ENCODE measurements at places on chromosomes 2 and 18.

DNA sequence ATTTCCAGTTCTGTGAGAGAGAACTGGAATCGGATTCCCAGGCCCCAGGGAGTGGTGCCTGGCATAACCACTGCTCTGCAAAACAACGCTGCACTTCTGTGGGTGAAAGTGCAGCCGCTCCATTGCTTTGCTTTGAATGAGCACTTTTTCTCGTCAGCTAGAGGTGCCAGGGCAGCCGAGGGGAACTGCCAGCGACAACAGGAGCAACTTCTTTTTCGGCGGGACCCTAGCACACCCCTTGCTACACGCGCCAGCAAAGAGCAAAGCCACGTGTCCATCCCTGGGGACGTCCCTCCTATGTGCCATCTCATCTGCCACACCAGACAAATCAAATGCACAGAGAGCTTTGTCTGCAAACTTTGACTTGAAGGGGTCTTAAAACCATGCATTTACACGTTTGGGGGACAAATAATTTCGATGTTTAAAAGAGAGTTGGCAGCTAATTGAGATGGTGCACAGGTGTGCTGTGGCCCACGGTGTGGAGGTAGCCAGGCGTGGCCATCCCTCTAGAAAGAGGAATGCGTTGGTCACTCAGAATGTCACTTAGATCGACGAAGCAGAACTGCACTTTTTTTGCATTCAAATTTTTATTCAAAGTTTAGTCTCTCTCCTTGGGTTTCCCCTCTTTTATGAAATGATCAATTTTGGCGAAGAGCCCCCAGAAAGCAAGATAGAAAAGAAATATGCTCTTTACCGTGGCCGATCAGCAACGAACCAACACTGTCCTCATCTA lies 151.8 kb downstream of the MBP start:
- DNase-seq = no peak

- DNase-seq = peak; percentile 39
Observed at GRCh38 chr2:105926960-105927678, 182.4 kb downstream of the NCK2 start.

DNA sequence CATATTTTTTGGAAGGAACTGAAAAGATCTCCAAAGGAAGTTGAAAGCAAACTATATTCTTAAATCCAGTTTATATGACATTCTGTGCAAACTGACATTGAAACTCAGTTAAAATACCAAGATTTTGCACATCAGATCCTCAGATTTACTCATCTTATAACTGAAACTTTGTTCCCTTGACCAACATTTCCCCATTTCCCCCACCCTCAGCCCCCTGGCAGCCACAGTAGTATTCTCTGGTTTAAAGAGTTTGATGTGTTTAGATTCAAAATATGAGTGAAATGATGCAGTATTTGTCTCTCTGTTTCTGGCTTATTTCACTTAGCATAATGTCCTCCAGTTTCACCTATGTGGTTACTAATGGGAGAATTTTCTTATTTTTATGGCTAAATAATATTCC lies 99.2 kb upstream of the ITGA4 start:
- DNase-seq = no peak

- no peak for DNase-seq
Observed at GRCh38 chr18:9437021-9437437, 38.3 kb upstream of the RALBP1 start.

- no peak for DNase-seq
Observed at GRCh38 chr2:156435396-156435717, 822 bp upstream of the GPD2 start.

- DNase-seq = no peak
Observed at GRCh38 chr2:111128096-111128495, 7.4 kb downstream of the BCL2L11 start.

GRCh38 chr2:54664238-54664786 lies 59.1 kb upstream of the EML6 start:
- no peak for DNase-seq

GRCh38 chr2:85777441-85777861 lies 23.7 kb downstream of the ATOH8 start:
- DNase-seq = no peak

DNA sequence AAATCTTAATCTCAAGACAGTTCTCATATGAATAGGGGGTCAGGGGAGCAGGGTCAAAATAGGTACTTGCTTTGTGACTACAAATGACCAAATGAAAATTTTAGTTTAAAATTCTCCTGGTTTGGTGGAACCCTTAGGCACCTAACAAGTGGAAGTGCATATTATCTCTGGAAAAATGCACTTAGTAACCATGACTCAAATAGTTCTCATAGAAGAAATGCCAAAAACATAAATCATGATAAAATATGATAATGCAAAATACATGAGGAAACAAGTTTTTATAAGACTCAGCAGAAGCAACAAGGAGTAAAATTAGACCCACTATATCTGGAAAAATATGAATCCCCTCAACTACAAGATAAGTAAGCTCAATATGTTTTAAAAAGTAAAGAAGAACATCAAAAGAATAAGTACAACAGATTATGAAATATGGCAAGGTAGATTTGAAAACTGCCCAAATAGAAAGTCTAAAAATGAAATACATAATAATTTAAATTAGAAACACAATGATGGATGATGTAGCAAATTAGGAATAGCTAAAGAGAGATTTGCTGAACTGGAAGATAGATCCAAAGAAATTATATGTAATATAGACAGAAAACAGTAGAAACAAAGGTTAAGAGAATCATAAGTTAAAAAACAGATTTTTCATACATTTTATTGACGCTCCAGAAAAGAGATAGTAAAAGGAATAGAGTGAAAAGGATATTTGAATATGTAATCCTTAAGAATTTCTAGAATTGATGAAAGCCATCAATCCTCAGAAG lies 308.3 kb downstream of the SETBP1 start:
- DNase-seq = no peak

DNA sequence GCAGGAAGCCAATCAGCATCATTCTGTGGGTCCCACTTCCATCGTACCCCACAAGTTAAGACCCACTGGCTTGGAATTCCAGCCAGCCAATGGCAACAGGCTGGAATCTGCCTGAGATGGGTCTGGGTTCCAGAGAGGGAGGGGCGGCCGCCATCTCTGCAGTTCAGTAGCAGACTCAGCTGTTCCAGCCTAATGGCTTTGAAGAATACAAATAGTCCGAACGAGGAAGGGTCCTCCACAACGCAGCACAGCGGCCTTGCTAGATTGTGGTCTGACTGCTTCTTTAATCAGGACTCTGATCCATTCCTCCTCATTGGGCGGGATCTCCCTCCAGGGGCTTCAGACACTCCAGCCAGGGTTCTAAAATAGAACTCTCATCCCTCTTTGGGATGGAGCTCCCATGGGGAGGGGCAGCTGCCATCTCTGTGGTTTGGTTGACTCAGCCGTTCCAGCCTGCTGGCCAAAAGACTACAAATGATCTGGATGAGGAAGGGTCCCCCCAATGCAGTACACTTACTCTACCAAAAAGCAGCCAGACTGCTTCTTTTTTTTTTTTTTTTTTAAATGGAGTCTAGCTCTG lies 42.7 kb upstream of the PAIP2B start:
- no peak for DNase-seq

GRCh38 chr2:42928161-42928691 lies 135.8 kb upstream of the HAAO start:
- DNase-seq = no peak

DNA sequence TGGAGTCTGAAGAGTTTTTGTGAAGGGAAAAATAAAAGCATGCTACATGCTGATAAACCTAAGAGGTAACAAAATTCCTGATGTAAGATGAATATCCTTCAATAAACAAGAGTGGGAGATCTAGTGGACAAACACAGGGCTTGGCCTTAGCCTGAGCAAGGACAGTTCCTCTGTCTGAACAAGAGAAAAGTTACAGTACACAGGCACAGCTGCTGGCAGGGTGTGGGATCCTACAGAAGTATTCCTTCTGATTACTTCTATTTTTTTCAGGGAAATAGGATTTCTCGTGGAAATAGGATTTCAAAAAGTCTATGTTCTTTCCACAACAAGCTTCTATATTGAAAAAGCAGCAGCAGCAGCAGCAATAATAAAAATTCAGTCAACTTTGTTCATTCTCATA lies 54.1 kb downstream of the NBAS start:
- DNase-seq = no peak

DNA sequence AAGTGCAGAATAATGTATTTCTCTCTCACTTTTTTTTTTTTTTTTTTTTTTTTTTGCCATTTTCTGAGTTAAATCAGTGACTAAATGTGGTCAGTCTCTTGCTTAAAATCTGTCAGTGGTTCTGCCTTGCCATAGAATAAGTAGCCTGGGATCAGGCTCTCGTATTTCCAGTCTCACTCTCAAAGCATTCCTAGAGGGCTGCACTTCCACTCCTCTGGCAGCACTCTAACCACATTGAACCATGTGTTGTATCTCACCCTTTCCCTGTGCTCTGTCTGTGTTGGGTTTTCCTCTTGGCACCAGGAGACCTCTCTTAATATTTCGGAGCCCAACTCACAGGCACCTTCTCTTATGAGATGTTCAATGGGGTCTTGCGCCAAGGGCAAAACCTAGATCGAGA lies 304.4 kb downstream of the CTNNA2 start:
- no peak for DNase-seq

- DNase-seq = no peak
Observed at GRCh38 chr2:139924070-139924469, 1143.9 kb upstream of the NXPH2 start.

GRCh38 chr18:44967599-44967998 lies 286.9 kb downstream of the SETBP1 start:
- no peak for DNase-seq

GRCh38 chr2:234596696-234597575 lies 100.1 kb upstream of the ARL4C start:
- DNase-seq = no peak

GRCh38 chr2:42246562-42246961 lies 77.4 kb downstream of the EML4 start:
- DNase-seq = no peak

- no peak for DNase-seq
Observed at GRCh38 chr2:85111819-85112281, 21.3 kb upstream of the TCF7L1 start.

DNA sequence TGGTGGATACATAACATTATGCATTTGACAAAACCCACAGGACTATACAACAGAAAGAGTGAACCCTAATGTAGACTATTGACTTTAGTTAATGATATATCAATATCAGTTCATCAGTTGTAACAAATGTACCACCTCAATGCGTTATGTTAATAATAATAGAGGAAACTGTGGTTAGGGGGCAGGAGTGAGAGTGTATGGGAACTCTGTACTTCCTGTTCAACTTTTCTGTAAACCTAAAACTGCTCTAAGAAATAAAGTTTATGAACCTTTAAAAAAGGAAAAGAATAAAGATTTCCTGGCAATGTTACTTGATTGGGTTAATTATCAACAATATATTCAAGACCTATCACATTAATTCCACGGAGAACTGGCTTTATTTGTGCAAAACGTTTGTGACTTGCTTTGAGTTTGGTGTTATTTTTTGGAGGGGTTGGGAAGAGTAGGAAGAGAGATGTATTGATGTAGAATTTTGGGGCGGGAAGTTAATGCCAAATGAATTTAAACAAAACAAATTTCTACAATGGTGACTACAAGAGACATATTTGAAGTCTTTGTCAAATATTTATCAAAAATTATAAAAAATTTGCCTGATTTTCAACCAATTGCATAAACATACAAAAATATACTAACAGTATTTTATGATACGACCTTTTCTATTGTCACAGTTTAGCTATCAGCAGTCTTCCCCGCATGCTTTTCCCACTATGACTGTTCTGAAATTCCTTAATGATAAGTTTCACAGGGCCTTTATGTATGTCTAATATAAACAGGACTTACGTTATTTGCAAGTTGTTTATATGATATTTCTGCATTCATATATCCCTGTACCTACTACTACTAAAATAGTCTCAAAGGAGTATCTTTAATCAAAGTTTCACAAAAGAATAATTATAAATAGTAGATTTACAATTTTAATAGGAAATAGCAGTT lies 2.1 kb upstream of the RTN4 start:
- DNase-seq = no peak

GRCh38 chr2:128368437-128369107 lies 49.9 kb upstream of the HS6ST1 start:
- DNase-seq = no peak

GRCh38 chr2:170930131-170930990 lies 1.3 kb downstream of the GORASP2 start:
- DNase-seq = peak; percentile 73

- no peak for DNase-seq
Observed at GRCh38 chr2:26969077-26969844, 1.2 kb upstream of the MAPRE3 start.

DNA sequence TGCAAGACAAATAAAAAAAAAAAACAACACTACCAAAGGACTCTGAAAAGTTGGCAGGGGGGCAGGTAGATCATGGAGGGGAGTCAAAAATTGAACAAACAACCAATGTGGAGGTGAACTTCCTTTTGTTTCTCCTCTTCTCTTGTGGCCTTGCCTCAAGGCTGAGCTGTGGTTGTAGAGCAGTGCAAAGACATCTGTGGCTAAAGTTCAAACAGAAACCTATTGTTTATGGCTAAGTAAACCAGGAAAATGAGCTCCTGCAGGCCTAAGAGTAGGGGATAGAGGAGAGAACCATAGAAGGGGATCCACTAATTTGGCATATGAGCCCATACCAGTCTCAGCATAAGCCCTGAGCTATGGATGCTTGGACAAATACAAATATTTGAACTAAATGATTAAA lies 40.2 kb upstream of the EGR4 start:
- DNase-seq = no peak

DNA sequence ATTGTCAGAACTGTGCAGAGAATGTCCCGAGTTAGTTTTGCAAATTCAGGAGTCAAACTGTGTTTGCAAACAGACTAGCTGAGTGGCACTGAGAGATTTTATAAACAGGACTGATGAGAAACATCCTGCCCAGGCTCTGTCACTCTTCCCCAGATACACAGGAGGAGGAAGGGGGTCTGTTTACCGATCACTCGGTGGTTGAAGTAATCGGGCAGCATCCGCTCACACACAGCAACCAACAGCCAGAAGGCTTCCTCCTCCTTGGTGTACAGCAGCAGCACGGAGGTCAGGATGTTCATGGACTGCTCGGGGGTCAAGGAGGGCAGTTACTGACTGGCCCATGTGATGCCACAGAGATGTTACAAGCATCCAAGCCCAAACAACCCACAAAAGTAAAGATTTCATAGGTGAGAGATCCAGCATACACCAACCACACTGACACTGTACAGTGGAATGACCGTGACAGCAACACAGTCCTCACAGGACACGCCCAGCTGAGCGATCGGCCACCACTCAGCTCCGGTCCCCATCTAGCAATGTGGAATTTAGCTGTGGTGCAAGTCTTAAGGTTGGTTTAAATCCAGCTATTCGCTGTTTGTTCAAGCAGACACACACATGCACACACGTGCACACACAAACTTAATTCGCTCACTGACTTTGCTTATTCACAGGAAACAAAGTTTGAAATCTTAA lies 30.1 kb downstream of the RPL31 start:
- no peak for DNase-seq
